ENCODE measurements at places on chromosomes 1 and 21.

- peak; percentile 30 for DNase-seq
Observed at GRCh38 chr1:4796161-4797015, 142.0 kb downstream of the AJAP1 start.

DNA sequence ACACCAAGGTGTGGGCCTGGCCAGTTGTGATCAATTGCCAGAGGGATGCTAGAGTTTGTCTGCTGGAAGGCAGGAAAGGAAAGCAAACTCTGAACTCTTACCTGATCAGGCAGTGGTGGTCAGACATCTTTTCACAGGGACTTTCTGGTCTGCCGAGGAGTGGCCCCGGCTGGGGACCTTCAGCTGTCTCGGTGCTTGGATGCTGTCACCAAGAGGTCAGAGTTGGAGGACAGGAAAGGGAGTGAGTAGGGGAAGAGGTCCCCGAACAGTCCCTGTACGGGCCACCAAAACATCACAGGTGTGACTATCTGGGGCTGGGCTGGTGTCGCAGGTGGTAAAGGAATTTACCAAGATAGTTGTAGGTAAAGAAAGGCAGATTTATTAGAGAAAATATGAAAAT is 17.7 kb upstream of the METTL13 start:
- no peak for DNase-seq

- no peak for DNase-seq
Observed at GRCh38 chr1:195664628-195665027, 943.6 kb downstream of the KCNT2 start.

GRCh38 chr1:34590211-34590623 is 164.6 kb upstream of the GJB5 start:
- DNase-seq = no peak

- DNase-seq = no peak
Observed at GRCh38 chr1:47405697-47406096, 10.4 kb upstream of the FOXE3 start.

DNA sequence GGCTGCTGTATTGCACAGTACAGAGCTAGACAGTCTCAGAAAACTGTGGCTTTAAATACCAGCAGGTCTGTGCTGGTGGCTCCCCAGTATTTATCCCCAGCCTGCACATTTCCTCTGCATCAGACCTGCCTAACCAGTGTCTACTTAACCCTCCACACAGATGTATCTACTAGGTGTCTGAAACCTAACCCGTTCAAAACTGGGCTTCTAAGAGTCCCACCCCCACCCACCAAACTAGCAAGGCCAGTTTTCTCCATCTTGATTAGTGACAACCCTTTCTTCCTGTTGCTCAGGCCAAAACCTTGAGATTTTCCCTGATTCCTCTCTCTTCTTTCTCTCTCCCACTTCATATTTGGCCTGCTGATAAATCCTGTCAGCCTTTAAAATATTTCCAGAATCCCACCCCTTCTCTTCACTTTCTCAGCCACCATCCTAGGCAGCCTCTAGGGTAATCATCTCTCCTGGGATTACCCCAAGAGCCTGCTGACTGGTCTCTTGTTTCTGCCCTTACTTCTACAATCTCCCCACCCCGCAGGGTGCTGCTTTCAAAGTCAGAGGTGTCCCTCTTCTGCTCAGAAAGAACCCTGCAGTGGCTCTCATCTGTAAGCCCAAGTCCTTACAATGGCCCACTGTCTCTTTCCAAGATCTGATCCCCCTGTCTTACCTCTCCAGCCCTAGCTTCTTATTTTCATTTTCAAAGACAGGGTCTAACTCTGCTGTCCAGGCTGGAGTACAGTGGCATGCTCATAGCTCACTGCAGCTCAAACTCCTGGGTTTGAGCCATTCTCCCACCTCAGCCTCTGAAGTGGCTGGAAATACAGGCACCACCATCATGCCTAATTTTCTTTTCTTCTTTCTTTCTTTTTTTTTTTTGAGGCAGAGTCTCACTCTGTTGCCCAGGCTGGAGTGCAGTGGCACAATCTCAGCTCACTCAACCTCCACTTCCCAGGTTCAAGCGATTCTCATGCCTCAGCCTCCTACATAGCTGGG is 45.2 kb downstream of the H3-3A start:
- DNase-seq = peak; percentile 69
